ENCODE measurements at places on chromosomes 16 and 17. TPM values are rescaled to one million over a fixed set of nuclear protein-coding genes. Genes with fewer than 3 reads are reported as not detected.

WNT3 gene
- 0.50 TPM for total RNA-seq

CCDC144A gene
- total RNA-seq: 0.84 TPM

KCNAB3 gene
- 1.2 TPM for total RNA-seq

SULT1A2 gene
- not detected for total RNA-seq

SOCS1 gene
- 10.6 TPM for total RNA-seq

PRSS53 gene
- total RNA-seq: 2.1 TPM

TP53TG3 gene
- total RNA-seq: not detected
